ENCODE measurements at places on chromosomes 4 and X. TPM values are rescaled to one million over a fixed set of nuclear protein-coding genes. Genes with fewer than 3 reads are reported as not detected.

Gene PABPC1L2B
- total RNA-seq = not detected

Gene YY2
- 2.0 TPM for total RNA-seq

Gene PAPSS1
- total RNA-seq = 28.1 TPM

Gene BGN
- 2.9 TPM for total RNA-seq

Gene SLC9B1
- 0.41 TPM for total RNA-seq

Gene RASSF6
- total RNA-seq = 0.15 TPM

Gene CC2D2A
- 3.6 TPM for total RNA-seq

Gene TRIML2
- not detected for total RNA-seq

Gene CCNQ
- 42.1 TPM for total RNA-seq

Gene RADX
- total RNA-seq = 5.2 TPM

Gene PHF8
- total RNA-seq = 27.5 TPM

Gene CLDN34
- total RNA-seq = not detected

- no peak for DNase-seq
These were observed 524.2 kb downstream of the FAT4 start for GRCh38 chr4:125838924-125839323.

DNA sequence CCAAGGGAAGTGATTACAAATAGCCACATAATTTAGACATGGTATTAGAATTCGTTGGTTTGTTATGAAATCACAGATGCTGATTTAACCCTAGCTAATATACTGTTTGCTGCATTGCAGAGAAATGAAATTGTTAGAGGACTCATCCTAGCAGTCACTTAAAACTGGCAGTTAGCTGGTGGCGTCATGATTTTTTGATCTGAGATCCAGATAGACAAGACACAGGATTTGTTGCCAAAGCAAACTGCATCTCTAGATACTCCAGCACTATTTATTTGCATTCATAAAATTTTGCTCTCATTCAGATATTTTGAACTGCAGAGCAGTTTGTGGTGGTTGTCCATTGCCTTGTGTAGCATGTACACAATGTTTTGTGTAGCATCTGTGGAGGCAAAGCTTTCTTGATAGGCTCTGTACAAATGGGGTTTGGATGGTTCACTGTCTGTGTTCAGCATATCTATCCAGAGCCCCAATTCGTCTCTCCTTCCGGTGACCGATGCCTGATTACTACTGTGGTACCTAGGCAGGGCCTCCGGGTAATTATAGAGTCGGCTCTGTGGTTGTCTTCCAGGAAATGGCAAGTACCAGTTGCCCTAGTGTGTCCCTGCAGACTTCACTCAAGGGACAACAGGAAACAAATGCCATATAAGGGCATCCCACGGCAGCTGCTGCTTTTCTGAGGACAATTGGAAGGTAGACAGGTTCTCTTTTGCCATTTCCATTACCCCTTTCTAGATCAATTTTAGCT lies 30.1 kb upstream of the SPARCL1 start:
- no peak for DNase-seq

- DNase-seq = no peak
These were observed 3.1 kb downstream of the SCML1 start for GRCh38 chrX:17740137-17741122.

DNA sequence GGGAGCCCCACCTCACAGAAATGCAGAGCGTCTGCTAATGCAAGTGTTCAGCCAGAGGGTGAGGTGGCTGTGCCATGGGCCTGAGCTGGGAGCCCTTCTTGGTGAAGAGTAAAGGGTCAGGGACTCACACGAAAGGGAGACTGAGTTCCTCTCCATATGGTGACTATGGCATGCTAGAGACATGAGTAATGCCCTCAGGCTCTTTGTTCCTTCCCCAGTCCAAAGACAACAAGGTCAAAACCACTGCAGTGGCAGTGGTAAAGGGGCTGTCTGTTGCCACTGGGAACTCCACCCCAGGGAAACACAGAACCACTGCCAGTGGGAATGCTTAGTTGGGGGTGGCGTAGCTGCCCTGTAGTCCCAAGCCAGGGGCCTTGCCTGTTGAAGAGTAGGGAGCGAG lies 22.4 kb downstream of the RAB40AL start:
- no peak for DNase-seq

DNA sequence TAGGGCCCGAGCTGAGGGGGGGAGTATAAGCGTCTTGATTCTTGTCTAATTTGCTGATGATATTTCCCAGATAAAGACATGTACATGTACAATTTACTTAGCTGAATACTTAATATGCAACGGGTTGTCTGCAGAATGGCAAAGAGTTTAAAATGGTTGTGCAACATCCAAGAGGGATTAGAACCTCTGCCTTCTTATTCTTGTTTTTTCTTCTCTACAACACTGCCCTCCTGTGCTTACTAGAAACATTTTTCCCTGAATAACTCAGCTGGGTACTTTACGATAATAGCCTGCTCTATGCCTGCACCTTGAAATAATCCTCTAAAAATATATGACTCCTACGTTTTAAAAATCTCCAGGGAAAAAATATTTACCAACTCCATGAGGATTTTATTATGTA lies 41.8 kb downstream of the INTS12 start:
- no peak for DNase-seq

- no peak for DNase-seq
These were observed 167.4 kb downstream of the COL4A6 start for GRCh38 chrX:108270739-108271396.

DNA sequence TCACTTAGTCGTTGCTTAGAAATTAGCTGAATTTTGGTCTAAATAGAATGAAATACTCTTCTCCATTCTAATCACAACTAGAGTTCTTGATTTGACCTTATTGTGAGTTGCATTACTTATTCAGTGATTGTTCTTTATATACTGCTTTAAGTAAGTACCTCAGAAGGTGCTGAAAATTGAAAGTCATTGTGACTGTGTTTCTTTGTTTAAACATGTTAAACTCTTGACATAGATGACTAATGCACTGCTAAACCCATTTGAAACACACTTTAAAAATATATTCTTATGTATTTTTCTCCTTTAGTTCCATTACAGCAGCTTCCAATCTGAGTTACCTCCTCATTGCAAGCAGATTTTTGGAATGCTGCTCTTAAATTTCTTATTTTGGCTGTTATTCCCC lies 9.1 kb downstream of the TSPAN7 start:
- no peak for DNase-seq

GRCh38 chr4:173485164-173485563 lies 44.9 kb downstream of the HAND2 start:
- no peak for DNase-seq

GRCh38 chr4:84916227-84916626 lies 50.3 kb downstream of the WDFY3 start:
- no peak for DNase-seq

- no peak for DNase-seq
These were observed 717.5 kb upstream of the SLIT2 start for GRCh38 chr4:19534159-19534558.

DNA sequence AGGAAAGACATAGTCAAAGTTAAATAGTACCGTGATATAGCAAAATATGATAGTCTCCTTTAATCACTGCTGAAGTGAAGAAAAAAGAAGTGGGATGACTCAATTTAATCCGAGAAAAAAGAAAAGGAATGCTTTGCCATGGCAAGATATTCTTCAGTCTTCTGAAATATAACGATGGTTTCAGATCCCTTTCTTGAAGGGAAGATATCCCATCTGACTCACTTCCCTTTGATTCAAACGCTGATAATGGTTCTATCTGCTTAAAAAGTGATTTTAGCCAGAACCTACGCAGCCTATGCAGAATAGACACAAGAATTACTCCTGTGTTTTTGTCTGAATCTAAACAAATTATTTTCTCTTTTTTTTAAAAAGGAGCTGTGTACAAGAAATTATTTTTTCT lies 68.1 kb upstream of the FTHL17 start:
- no peak for DNase-seq

GRCh38 chr4:102139132-102139573 lies 206.1 kb downstream of the SLC39A8 start:
- no peak for DNase-seq

DNA sequence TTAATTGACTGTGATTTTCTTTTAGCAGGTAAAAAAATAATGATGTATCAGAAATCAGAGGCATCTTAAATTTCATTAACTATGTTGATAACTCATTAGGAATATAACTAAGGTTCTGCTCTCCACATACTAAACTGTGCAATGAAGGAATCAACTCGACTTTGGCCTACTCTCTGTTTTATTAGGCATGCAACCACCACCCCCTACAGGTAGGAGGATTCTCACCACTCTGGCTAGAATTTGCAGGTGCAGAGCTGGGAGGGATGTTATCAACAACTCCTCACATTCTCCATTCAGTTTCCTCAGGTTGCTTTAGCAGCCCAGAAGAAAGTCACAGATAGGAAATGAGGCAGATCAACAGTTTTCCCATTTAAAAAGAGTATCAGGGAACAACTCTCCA lies 160.1 kb downstream of the COX18 start:
- DNase-seq = no peak

DNA sequence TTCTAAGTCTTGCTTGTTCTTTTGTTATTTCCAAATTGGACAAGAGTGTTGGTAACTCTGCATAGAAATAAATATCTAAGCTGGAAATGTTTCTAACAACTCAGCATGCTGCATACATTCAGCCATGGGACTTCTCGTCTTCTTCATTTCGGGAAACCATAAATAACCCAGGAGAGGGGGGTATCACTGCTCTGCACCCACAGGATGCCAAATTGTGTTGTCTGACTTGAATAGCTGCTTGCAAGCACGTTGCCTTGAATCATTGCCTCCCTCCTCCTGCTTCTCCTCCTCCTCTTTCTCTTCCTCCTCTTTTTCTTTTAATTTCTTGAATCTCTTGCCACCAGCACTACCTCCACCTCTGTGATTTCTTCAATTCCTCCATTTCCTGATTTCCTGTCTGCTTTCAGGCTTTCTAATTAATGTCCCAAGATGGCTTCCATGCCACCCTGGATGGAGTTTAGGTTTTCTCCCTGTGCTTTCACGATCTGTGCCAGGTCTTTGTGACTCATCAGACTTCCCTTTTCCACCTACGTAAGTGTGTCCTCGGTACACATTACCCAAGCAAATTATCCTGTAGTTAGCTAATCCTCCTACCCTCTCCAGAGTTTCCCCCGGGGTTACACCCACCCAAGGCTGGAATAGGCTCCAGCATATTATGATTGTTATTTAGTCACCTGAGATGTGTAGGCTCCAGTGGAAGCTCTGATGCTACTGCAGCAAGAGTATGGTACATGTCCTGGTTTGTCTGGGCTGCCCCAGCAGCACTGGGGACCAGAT lies 122.6 kb upstream of the VCX3B start:
- no peak for DNase-seq

GRCh38 chrX:154019061-154019621 lies 561 bp downstream of the IRAK1 start:
- no peak for DNase-seq

DNA sequence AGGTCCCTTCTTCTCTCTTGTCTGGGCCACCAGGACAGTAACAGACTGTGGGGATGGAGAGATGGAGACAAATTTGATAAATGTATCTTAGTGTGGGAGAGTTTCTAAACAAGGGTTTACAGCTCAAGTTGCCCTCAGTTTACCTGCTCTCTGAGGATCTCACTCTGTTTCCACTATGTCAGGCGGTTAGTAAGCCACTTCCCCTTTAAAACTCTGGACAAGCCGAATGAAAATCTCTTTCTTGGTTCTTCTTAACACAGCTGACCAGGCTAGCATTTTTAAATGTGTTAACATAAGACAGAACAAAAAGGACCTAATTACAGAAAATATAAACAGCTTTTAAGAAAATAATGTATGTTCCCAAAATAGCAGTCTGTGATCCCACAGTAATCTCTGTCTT lies 2.9 kb upstream of the SCARB2 start:
- no peak for DNase-seq

- no peak for DNase-seq
These were observed 31.1 kb downstream of the TACC3 start for GRCh38 chr4:1752284-1753041.

DNA sequence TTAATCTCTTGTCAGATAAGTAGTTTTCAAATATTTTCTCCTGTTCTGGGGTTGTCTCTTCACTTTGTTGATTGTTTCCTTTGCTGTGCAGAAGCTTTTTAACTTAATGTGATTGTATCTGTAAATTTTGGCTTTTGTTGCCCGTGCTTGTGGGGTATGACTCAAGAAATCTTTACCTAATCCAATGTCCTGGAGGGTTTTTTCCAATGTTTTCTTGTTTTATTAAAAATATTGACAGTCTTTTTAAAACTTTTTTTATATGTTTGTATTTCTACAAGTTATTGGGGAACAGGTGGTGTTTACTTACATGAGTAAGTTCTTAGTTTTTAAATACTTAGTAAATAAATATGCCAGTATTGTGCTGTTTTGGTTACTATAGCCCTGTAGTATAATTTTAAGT lies 44.9 kb downstream of the RTL3 start:
- DNase-seq = no peak

GRCh38 chrX:68999356-68999755 lies 165.9 kb downstream of the PJA1 start:
- no peak for DNase-seq

- DNase-seq = no peak
These were observed 114.5 kb upstream of the GUCY1A1 start for GRCh38 chr4:155552180-155552579.

DNA sequence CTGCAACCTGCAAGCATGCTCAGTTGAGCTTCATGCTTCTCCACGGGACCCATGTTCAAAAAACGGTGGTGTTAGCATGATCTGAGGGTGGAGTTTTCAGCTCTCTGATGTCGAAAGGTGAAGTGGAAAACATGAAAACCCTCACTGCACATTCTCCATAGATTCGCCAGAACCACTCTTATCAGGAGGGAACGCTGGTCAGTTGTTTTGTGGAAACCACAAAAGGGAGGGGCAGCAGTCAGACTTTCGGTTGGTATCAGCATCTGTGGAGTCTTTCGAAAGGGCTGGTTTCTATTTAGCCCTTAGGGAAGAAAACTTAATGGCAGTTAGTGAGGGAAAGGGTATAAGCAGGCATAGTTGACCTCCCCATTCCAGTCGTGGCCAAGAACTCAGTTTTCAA lies 12.6 kb downstream of the PPA2 start:
- DNase-seq = no peak

GRCh38 chr4:26235500-26235899 lies 85.3 kb upstream of the RBPJ start:
- no peak for DNase-seq

DNA sequence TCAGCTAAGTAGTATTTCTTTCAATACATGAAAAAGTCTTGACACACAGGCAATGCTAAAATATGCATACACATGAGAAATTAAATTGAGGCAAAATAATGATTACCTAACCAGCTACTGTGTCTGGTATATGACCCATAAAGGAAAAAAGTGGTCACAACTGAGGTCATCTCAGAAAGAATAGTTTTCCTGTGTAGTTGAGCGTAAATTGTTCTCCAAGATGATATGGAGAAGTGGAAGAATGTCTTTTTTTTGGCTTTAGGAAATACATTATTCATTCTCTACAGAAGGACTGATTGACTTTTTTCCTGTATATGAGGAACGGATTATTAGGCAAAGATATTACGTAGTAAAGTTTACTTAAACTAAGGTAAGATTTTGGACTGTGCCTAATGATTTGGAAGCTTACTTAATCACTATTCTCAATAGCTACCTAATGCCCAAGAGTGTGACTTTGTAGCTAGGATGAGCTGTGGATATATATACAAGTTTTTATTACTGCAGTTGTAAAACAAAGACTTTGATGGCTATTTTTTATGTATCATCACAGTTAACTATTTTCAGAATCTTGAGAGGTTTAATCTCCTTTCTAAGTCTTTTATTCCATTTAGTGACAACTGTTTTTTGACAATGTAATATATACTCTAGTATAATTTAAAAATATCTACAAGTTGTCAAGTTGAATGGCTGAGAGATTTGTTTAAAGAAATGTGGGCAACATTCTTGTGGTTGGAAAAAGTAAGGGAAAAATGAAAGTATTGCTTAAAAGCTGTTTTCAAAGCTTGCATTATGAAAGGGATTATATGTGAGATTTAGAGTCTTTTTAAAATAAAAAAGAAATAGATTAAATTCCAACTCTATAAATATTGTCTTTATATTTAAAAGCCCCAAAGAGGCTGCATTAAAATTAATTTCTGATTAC lies 100.2 kb downstream of the PDLIM5 start:
- no peak for DNase-seq
